ENCODE measurements at places on chromosomes 2 and 18.

GRCh38 chr2:70560040-70560439 is 6.4 kb upstream of the TGFA start:
- DNase-seq = no peak

- DNase-seq = no peak
Measured at GRCh38 chr2:170073288-170073687, 104.7 kb upstream of the MYO3B start.

GRCh38 chr2:175709248-175709647 is 292.8 kb downstream of the LNPK start:
- no peak for DNase-seq

GRCh38 chr2:222024932-222025880 is 273.6 kb downstream of the PAX3 start:
- no peak for DNase-seq

- DNase-seq = no peak
Measured at GRCh38 chr2:107700073-107700472, 126.6 kb upstream of the RGPD4 start.

All from activated effector memory CD4-positive, alpha-beta T cell treated with Interleukin-2 at 50 U/mL for 16 hours (primary cell).